ENCODE measurements at places on chromosomes 5 and 9. TPM values are rescaled to one million over a fixed set of nuclear protein-coding genes. Genes with fewer than 3 reads are reported as not detected.
A peak's percentile ranks its signal among the peaks of the same experiment; 100 is the strongest.

CREBRF gene
- total RNA-seq, result 18.3 TPM

ZFP2 gene
- 0.17 TPM for total RNA-seq

ABITRAM gene
- total RNA-seq, result 10.7 TPM

DNA sequence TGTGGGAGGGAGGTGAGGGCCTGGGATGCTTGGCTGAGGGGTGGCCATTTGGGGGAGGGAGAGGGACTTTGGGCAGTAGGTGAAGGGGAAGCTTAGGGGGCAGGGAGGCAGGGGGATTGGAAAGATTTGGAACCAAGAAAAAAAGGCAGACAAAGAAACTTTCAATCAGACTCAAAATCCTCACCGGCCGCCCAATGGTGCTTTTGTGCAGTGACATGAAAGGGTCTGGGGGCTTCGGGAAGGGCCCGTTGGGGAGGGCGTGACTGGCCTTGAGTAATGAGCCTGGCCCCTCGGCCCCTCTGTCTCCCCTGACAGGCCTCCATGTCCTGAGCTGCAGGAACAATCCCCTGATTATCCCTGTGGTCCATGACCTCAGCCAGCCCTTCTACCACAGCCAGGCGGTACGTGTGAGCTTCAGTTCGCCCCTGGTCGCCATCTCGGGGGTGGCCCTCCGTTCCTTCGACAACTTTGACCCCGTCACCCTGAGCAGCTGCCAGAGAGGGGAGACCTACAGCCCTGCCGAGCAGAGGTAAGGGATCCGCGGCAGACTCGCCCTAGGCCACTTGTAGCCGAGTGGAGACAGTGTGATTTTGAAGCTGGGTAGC lies 181.1 kb downstream of the PAPPA start:
- H3K27me3 ChIP-seq, result peaks cover 7% of the 10 kb centered on the region
- no peak overlapping the region for H3K27ac ChIP-seq
- DNase-seq, result no peak
- H3K4me1 ChIP-seq, result no peaks in the 10 kb centered on the region

GRCh38 chr5:16548115-16548514 lies 68.7 kb downstream of the RETREG1 start:
- peaks cover 49% of the 10 kb centered on the region for H3K4me1 ChIP-seq
- H3K27me3 ChIP-seq, result no peaks in the 10 kb centered on the region
- H3K4me3 ChIP-seq, result no peak overlapping the region
- peaks cover 2% of the 10 kb centered on the region for H3K36me3 ChIP-seq

PAPPA gene
- total RNA-seq, result not detected

DNAH5 gene
- total RNA-seq, result not detected

MOB3B gene
- total RNA-seq, result 3.0 TPM

DNA sequence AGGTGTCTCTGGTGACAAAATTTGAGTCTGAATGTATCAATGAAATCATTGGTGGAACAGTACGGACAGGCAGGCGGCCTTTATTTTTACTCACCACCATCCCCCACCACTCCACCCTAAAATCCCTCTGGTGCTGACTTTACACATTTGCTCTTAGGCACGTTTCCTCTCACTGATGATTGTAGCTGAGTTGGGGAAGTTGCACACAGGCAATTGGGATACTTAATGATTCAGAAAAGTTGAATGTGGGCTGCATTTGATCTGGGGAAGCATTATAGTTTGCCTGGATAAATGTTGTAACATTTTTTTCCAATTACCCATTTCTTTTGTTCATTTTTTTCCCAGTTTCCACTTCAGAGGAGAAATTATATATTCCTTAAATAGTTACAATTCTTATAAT lies 658.4 kb downstream of the TLR4 start:
- peaks cover 2% of the 10 kb centered on the region for H3K27me3 ChIP-seq
- H3K4me3 ChIP-seq, result no peak overlapping the region
- H3K4me1 ChIP-seq, result no peaks in the 10 kb centered on the region
- DNase-seq, result no peak

- H3K36me3 ChIP-seq, result no peaks in the 10 kb centered on the region
- no peak for DNase-seq
- no peaks in the 10 kb centered on the region for H3K4me1 ChIP-seq
- H3K27me3 ChIP-seq, result peaks cover 6% of the 10 kb centered on the region
Observed at GRCh38 chr9:134488331-134489280, 153.0 kb upstream of the COL5A1 start.

GRCh38 chr5:139226131-139226530 lies 28.0 kb upstream of the SIL1 start:
- H3K36me3 ChIP-seq, result no peaks in the 10 kb centered on the region
- no peak overlapping the region for H3K4me3 ChIP-seq
- peaks cover 2% of the 10 kb centered on the region for H3K27me3 ChIP-seq
- no peak overlapping the region for H3K27ac ChIP-seq
- no peak for DNase-seq

- no peaks in the 10 kb centered on the region for H3K4me1 ChIP-seq
- no peak overlapping the region for H3K4me3 ChIP-seq
- DNase-seq, result no peak
- H3K27ac ChIP-seq, result no peak overlapping the region
- no peaks in the 10 kb centered on the region for H3K36me3 ChIP-seq
Observed at GRCh38 chr9:133008824-133009223, 22.0 kb upstream of the GTF3C5 start.

- no peak for DNase-seq
- no peaks in the 10 kb centered on the region for H3K4me1 ChIP-seq
- H3K36me3 ChIP-seq, result peaks cover 8% of the 10 kb centered on the region
- H3K4me3 ChIP-seq, result no peak overlapping the region
- no peak overlapping the region for H3K27ac ChIP-seq
Observed at GRCh38 chr5:68494771-68495170, 279.2 kb downstream of the PIK3R1 start.

GRCh38 chr5:108003178-108003577 lies 332.4 kb upstream of the EFNA5 start:
- DNase-seq, result no peak
- peaks cover 5% of the 10 kb centered on the region for H3K36me3 ChIP-seq
- H3K4me1 ChIP-seq, result peaks cover 14% of the 10 kb centered on the region

DNA sequence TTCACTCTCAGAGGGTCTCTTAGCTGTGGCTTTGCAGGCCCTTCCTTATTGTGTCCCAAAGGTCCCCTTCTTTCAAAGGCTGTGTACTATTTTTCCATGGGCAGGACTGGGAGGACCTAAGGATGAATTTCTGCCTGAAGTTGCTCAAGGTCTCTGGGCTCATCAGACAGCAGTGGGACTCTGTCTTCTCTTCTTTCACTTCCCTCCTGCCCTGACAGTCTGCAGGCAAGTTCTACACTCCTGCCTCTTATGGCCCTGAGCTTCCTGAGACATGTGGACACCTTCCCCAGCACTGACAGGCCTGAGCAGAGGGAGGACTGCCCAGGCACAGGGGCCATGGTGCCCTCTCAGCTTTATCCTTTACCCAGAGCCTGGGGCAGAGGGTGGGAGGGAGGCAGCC lies 14.8 kb downstream of the ENHO start:
- H3K27me3 ChIP-seq, result no peaks in the 10 kb centered on the region
- no peaks in the 10 kb centered on the region for H3K4me1 ChIP-seq
- H3K4me3 ChIP-seq, result no peak overlapping the region
- no peaks in the 10 kb centered on the region for H3K36me3 ChIP-seq

DNA sequence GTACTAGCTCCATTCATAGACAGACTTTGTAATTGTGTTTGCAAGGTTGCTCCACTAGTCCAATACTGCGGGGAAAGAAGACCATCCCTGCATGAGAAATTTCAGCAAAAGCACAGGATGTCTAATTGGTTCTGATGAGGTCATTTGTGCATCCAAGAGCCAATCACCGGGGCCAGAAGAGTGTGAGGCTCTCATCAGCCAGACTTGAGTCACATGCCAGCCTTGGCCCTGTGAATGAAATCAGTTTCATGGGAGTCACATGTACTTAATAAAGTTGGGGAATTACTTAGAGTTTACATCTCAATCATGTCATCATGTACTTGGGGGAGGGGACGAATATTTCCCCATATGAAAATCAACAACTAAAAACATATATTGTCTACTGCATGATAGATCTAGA lies 1236.0 kb downstream of the MAT2B start:
- DNase-seq, result no peak
- no peaks in the 10 kb centered on the region for H3K36me3 ChIP-seq
- H3K27ac ChIP-seq, result no peak overlapping the region
- H3K27me3 ChIP-seq, result no peaks in the 10 kb centered on the region
- no peak overlapping the region for H3K4me3 ChIP-seq

OGN gene
- not detected for total RNA-seq

GRCh38 chr5:172640822-172641358 lies at the start of gene NEURL1B:
TSS of gene NEURL1B (plus strand) at chr5:172641263. CDS start at chr5:172641407, 144 bp downstream.
- peaks cover 37% of the 10 kb centered on the region for H3K27me3 ChIP-seq
- peak; percentile 71 for DNase-seq
- no peaks in the 10 kb centered on the region for H3K36me3 ChIP-seq
- H3K4me3 ChIP-seq, result peak within 1 kb of the TSS; percentile 34
- H3K4me1 ChIP-seq, result peaks cover 3% of the 10 kb centered on the region

RNF180 gene
- total RNA-seq, result not detected

GRCh38 chr5:148768806-148769415 lies 57.5 kb upstream of the ADRB2 start:
- H3K27ac ChIP-seq, result no peak overlapping the region
- H3K4me1 ChIP-seq, result no peaks in the 10 kb centered on the region
- no peak overlapping the region for H3K4me3 ChIP-seq

- no peak overlapping the region for H3K4me3 ChIP-seq
- H3K27me3 ChIP-seq, result no peaks in the 10 kb centered on the region
- no peaks in the 10 kb centered on the region for H3K36me3 ChIP-seq
- no peak for DNase-seq
- no peaks in the 10 kb centered on the region for H3K4me1 ChIP-seq
Observed at GRCh38 chr5:173689737-173690360, 73.4 kb upstream of the BOD1 start.

DNA sequence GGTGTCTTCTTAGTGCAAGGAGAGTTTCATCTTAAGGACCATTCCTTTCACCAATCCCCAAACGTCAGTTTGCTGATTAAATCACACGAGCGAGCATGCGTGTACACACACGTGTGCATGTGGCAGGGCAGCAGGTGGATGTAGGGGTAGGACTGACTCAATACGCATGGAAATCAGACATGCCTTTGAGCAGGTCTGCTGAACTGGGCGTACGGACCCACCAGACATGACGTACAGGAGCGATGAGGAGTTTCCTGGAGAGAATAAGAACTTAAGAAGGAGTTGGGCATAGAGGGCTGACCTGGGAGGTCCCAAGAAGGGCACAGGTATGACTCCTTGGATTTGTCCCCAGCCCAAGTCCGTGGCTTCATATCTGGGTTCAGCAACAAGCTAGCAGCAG lies 170.0 kb downstream of the FGF18 start:
- no peak overlapping the region for H3K27ac ChIP-seq
- H3K36me3 ChIP-seq, result no peaks in the 10 kb centered on the region
- no peaks in the 10 kb centered on the region for H3K4me1 ChIP-seq
- no peak for DNase-seq
- no peak overlapping the region for H3K4me3 ChIP-seq

- no peaks in the 10 kb centered on the region for H3K27me3 ChIP-seq
- no peak overlapping the region for H3K27ac ChIP-seq
- no peaks in the 10 kb centered on the region for H3K36me3 ChIP-seq
- H3K4me3 ChIP-seq, result no peak overlapping the region
Observed at GRCh38 chr9:110028271-110028670, 179.7 kb downstream of the C9orf152 start.

DNA sequence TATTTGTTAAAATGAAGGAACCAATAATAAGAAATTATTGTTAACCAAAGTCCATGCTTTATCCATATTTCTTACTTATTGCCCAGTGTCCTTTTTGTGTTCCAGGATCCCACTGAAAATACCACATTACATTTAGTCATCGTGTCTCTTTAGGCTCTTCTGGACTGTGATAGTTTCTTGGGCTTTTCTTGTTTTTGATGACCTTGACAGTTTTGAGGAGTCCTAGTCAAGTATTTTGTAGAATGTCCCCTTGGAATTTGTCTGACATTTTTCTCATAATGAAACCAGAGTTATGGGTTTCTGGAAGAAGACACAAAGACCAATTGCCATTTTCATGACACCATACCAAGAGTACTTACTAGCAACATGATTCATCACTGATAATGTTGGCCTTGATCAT lies 13.6 kb upstream of the COMMD10 start:
- no peak overlapping the region for H3K4me3 ChIP-seq
- peaks cover 9% of the 10 kb centered on the region for H3K27me3 ChIP-seq
- no peak for DNase-seq
- no peaks in the 10 kb centered on the region for H3K36me3 ChIP-seq
- H3K4me1 ChIP-seq, result peaks cover 12% of the 10 kb centered on the region
- H3K27ac ChIP-seq, result no peak overlapping the region

DNA sequence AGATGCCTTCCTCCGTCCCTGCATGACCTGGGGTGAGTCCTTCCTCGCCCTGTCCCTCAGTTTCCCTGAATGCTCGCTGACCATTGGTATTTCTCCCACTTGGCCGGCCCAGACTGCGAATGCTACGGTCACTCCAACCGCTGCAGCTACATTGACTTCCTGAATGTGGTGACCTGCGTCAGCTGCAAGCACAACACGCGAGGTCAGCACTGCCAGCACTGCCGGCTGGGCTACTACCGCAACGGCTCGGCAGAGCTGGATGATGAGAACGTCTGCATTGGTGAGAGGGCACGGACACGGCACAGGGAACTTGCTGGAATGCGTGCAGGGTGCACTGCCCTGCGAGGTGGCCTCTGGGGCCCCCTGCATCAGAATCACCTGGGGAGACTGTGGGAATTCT lies 77.1 kb downstream of the NTNG2 start:
- no peaks in the 10 kb centered on the region for H3K36me3 ChIP-seq
- no peak overlapping the region for H3K27ac ChIP-seq
- H3K27me3 ChIP-seq, result peaks cover 2% of the 10 kb centered on the region
- H3K4me1 ChIP-seq, result peaks cover 6% of the 10 kb centered on the region

SPINK5 gene
- not detected for total RNA-seq

ARSK gene
- total RNA-seq, result 4.5 TPM

All from activated naive CD4-positive, alpha-beta T cell treated with anti-CD3 and anti-CD28 coated beads for 36 hours (primary cell).